ENCODE measurements at places on chromosomes 6 and 20.

- DNase-seq, result no peak
These were observed 375.8 kb downstream of the THBS2 start for GRCh38 chr6:168877821-168878282.

GRCh38 chr6:112881027-112881426 lies 533.9 kb downstream of the RFPL4B start:
- no peak for DNase-seq

DNA sequence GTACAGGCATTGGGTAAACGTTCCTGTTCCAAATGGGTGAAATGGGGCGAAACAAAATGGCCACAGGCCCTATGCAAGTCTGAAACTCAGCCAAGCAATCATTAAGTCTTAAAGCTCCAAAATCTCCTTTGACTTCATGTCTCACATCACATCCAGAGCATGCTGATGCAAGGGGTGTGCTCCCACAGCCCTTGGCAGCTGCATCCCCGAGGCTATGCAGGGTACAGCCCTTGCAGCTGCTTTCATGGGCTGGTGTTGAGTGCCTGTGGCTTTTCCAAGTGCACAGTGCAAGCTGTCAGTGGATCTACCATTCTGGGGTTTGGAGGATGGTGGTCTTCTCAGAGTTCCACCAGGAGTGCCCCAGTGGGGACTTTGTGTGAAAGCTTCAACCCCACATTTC lies 270.0 kb upstream of the CDYL start:
- DNase-seq, result no peak

GRCh38 chr6:4371207-4371921 lies 236.0 kb upstream of the ECI2 start:
- no peak for DNase-seq

DNA sequence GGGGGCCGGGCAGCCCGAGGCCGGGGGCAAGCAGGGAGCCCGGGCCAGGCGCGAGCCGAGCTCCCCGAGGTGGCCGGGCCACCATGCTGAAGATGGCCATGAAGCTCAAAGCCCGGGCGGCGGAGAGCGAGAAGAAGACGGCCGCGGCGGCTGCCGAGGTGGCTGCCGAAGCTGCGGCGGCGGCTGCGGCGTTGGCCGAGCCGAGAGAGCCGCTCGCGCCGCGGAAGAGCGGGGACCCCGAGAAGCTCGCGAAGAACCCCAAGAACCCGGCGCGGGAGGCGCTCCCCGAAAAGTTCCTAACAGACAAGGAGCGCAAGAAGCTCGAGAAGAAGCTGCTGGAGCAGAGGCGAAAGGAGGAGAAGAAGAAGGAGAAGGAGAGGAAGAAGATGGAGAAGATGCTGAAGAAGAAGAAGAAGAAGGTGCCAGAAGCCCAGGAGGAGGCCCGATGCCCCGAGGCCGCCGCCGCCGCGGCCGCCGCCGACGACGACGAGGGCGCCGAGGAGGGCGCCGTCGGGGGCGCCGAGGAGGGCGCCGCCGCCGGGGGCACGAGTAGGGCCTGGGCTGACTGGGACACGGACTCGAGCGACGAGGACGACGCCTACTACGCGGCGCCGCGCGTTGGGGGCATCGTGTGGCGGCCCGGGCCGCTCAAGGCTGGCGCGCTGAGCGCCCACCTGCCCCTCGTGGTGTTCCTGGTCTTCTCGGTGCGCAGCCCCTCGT lies 37.4 kb downstream of the GNAS start:
- DNase-seq, result peak; percentile 13

DNA sequence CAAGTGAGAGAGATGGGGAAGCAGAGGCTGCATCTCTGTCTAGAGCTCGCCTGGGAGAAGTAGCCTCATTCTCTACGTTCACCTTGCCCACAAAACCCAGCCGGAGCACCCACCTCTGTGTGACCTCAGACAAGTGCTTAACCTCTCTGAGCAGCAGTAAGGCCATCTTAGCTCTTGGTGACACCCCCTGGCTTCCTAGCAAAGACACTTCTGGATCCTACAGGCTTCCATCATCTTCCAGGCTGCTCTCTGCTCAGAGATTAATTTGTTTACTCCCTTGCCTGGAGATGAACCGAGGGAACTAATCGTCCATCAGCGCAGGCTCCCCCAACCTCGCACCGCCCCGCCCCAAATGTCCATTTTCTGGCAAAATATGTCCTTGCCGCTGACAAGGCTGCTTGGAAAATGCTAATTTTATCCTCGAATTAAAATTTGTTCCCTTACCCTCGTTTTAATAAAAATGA lies 24.0 kb upstream of the CTNNBL1 start:
- DNase-seq, result no peak

DNA sequence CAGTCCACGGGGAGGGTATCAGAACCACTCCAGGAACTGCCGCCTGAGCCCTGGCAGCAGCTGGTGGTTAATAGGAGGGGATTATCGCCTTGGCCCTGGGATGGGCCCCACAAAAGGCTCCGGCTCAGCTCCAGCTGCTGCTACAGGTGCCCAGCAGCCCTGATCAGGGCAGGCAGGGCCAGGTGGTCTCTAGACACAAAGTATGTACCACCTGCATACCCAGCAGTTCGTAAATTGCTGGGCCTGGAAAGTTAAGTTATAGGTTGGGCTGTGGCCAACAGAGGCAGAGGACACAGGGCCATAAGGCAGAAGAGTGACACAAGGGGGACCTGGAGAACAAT lies 35.1 kb downstream of the RRBP1 start:
- no peak for DNase-seq

Data from CD4-positive, alpha-beta T cell treated with Interleukin-6 for 4 hours (primary cell).